ENCODE measurements at places on chromosomes 6 and 20.

DNA sequence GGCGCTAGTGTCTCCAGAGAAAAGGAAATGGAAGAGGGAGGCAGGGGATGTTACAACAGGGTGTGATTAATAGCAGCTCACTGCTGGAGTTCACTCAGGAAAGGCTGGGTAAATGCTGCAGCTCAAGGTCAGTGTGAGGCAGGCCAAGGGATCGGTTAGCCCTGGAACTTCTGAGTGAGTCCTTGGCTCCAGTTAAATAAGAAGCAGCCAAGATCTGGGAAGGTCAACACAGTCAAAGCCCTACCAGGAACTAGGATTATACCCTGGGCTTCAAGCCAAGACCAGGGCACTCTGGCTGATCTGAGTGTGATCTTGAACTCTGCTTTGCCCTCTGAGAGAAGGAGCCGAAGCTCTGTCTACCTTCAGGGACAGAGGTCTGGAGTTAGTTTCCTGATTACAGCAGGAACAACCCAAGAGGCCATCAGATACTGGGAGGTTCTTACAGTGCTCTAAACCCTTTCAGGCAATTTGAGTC lies 44.3 kb downstream of the TPD52L1 start:
- no peak for DNase-seq

DNA sequence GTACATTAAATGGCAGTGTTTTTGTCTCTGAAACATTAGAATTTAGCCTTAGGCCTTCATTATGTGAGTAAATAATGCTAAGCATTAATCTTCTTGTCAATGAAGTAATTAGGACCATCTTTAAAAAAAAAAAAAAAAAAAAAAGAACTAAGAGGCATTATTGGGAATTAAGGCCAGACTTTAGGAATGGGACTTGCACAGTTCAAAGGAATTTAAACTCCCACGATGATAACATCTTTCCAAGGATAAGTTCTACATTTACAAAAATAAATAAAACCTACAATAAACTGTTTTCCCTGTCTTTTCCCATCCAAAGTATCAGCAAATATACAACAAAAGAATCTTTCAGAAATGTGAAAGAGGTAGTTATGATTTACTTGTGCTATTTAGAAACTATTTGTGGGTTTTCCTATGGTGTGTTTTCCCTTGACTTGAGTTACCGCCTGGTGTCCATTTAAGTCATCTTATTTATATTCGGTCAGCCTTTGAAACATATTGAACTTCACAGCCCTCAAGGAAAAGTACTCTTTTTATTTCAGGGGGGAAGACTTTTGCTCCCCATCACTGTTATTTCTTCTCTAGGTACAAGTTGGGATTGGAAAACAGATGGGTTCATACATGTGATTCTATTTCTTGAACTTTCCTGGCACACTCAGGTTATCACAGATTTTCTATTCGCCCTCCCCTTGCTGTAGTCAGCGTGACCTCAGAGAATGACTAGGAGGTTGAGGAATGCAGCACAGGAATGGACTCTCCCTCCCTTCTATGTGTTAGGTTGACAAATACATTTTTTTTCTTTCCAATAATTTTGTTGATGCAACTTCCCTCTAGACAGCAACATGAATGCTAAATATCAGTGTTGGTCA lies 13.6 kb downstream of the STMND1 start:
- DNase-seq = no peak

DNA sequence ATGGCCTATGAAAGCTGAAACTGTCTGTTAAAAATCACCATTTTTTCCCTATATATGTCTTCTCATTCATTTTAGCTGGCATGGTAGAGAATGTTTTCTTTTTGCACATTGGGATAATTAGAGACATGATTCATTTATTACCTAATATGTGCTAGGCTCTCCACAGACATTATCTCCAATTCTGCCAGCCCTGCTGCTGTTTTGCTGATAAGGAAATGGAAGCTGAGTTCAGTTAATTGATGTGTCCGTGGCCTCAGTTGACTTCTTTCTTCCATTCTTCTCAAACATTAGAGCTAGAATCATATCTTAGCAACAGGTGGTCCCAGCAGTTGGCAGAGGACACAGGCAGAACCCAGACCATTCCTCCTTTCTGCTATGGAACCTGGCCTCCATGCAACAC lies 644.1 kb upstream of the CITED2 start:
- no peak for DNase-seq

- no peak for DNase-seq
Observed at GRCh38 chr20:18988701-18989100, 175.1 kb downstream of the SCP2D1 start.

- no peak for DNase-seq
Observed at GRCh38 chr6:105078386-105078708, 101.5 kb downstream of the POPDC3 start.
